Mesenteric fat pad (tissue), 1 donor: ENCODE measurements at places on chromosomes 7 and 10. TPM values are rescaled to one million over a fixed set of nuclear protein-coding genes. Genes with fewer than 3 reads are reported as not detected.

Gene MAGI2
- total RNA-seq = 9.7 TPM

Gene TMEM236
- total RNA-seq = 3.0 TPM

Gene EEPD1
- total RNA-seq = 18.5 TPM

Gene SPDYE6
- total RNA-seq = not detected

Gene IGFBP1
- not detected for total RNA-seq

GRCh38 chr7:158248816-158249215 is 338.8 kb downstream of the PTPRN2 start:
- DNase-seq = no peak

DNA sequence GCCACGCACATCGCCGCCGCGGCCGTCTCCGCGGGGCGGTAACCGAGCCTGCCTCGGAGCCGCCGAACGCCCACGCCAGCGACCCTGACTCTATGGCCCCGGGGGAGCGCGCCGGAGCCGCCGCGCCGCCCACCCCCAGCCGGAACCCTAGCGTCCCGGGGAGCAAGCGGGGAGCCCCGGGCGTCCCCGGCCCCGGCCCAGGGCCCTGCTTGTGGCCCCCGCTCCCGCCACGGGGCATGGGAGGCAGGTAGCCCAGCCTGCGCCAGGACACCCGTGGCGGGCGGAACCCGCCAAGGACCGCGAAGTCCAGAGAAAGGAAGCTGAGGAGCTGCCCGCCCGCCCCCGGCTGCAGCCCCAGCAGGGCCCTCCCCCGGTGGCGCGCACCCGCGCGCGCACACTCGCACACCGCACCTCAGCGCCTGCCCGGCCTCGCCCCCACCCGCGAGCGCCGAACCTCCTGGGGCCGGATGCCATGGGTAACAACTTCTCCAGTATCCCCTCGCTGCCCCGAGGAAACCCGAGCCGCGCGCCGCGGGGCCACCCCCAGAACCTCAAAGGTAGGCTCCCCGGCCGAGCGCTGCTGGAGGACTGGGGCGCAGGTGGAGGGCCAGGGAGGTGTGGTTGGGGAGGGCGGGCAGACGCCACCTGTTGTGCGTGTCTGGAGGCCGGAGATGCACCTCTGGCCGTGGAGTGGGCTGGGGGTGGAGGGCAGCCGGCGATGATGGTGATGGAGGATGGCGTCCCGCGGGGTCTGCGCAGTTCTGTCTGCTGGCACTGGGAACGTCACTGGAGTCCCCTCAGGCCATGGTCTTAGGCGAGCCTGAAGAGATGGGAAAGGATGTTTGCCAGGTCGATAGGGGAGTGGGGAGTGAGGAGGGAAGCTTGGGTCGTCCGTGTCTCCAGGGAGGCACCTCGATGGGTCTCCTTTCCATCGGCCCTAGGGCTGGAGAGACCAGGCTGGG is 692 bp downstream of the NEURL1 start:
- no peak for DNase-seq

DNA sequence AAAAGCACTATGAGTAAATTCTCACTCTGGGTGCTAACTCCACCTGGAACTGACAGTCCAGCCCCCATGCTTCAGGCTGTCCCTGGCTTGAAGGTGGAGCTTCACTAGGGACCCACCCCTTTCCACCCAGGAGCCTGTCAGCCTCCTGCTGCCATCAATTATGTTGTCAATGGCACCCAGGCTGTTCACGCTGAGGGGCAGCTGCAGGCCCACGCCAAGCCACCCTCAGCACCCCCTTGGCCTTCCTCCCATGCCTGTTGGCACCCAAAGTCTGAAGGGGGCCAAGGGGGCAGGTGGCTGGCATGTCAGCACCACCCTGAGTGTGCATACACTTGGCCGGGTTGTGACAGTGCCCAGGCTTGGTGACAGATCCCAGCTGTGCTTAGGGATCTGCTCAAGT is 149.3 kb downstream of the NXPH1 start:
- no peak for DNase-seq

GRCh38 chr7:93678185-93678584 is 103.7 kb upstream of the CALCR start:
- no peak for DNase-seq

DNA sequence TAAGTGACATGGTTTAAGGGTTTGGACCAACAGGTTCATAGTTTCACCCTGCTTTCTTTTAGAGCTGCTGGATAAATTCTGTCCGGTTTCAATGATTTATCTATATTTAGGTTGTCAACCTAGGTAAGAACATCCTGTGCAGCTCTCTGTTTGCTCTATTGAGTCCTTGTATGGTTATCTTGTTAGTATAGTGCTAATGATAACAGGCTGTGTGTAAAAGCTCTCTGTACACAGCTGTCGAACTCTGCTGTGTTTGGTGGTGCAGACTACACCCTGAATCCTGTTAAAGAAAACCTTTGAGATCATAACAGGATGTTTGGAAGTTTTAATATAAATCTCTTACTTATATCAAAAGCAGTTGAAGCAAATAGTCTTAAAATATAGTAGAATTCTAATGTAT is 219.2 kb downstream of the SDK1 start:
- DNase-seq = no peak

DNA sequence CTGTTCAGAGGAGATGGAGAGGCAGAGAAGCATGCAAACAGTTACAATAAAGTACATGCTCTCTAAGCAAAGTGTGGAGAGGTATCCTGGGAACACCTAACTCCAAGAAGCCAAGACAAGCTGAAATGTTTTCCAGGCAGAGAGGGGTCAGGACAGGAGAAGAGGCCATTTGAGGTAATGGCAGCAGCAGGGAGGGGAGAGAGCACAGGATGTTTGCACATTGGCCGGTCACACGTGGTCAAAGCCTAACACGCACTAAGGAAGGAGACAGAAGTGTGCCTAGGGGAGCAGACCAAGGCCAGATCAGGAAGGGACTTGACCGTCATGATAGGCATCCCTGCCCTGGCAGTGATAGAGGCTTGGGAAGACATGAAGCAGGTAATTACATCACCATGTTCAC is 101.5 kb downstream of the CTTNBP2 start:
- DNase-seq = no peak

- no peak for DNase-seq
Observed at GRCh38 chr7:79610313-79610712, 156.8 kb upstream of the MAGI2 start.

DNA sequence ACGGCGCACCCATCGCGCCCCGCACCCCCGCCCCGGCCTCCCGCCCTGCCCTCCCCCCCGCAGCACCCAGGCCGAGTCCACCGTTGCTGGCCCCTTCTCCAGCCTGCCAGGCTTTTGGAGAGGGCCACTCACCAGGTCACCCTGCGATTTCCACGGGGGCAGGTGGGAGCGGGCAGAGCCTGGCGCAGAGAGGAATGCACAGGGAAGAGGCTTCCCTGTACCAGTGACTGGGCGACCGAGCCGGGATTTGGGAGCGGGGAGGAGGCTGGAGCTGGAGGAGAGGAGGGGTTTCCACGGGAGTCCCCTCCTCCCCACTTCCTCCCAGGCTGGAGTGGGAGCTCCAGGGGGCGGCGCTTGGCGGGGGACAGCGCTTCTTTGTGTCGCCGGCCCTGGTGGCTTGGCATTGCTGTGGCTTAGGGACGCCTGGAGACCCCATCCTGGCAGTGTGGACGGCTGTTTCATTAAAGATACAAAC is 19.3 kb downstream of the TCAF1 start:
- no peak for DNase-seq

DNA sequence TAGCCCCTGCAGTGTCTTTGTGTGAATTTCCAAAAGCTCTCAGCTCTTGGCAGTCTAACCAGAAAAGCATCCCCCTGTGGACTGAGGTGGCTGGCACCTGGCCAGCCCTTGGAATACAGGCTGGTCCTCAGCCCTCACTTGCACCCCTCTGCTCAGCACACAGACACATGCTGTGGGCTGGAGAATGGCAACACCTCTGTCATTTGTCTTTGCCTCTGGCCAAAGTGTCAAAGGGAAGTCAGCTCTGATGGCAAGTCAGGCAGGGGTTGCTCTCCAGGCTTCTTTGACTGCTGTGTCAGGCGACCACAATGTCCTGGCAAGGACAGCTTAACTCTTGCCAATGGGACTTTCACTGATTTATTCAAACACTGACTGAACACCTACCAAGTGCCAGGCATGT is 724.8 kb downstream of the INHBA start:
- DNase-seq = no peak
